ENCODE measurements at places on chromosomes 3 and 15.

GRCh38 chr15:83100097-83100646, 7.3 kb upstream of the TM6SF1 start:
- DNase-seq, result no peak

- DNase-seq, result no peak
Measured at GRCh38 chr3:156509189-156510174, 45.4 kb downstream of the SSR3 start.

GRCh38 chr3:71194785-71195184, 388.7 kb downstream of the FOXP1 start:
- no peak for DNase-seq

GRCh38 chr3:189369636-189370035, 197.9 kb downstream of the TPRG1 start:
- DNase-seq, result no peak

DNA sequence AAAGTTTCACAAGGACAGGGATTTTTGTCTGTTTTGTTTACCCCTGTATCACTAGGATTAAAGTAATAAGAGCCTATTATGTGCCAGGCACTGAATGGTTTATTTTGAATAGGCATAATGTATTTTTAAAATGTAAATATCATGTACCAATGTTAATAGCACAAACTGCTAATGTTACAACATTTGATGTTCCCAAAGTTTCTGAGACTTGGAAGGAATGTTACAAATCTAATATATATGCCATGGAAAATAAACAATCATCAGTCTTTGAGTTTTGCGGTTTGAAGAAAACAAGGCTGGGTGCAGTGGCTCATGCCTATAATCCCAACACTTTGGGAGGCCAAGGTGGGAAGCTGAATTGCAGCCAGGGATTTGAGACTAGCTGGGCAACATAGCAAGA, 159.4 kb downstream of the CDIN1 start:
- DNase-seq, result no peak

DNA sequence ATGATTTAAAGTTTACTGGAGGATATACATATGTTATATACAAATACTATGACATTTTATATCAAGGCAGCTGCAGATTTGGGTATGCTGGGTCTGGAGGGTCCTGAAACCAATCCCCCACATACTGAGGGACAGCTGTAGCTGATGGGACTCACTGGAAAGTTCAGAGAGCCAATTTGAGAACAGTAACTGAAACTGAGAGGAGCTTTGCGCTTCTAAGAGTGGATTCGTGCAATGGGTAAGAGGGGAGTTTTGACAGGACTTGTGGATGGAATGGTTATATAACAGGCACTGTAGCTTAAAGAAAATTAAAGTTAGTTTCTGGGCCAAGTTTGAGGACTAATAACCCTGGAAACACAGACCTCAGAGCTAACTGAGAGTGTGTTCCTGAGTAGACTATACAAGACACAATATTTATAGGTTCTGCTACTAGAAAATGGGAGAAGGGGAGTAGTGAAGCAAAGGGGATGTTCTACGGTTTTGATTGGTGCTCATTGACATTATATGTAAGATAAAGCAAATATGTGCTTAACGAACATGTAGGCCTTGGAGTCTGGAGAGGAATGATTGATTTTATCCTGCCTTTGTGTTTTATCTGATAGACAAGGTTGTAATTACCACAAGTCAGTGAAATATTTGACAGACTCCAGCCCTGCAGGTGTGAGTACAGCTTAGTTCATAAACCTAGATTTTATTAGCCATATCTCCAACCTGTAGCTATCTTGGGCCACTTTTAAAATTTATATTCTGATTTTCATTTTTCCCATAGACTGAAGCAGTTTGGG, 4.8 kb upstream of the ZMAT3 start:
- DNase-seq, result no peak

DNA sequence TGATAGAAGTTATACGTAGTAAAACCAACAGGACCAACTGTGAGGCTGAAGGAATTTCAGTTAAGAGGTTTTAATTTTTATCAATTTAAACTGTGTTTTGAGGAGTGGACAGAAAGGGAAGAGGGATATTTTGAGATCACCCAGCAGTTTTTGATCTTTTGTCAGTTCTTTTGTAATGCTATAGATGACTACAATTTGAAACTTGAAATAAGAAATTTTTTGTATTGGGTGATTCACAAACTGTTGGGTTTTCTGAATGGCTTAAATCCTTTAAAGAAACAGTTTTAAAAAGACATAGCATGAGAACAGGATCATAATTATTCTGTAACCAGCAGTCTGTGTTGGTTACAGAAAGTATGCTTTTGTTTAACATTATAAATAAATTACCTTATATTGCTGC, 67.4 kb downstream of the TCF12 start:
- DNase-seq, result no peak

DNA sequence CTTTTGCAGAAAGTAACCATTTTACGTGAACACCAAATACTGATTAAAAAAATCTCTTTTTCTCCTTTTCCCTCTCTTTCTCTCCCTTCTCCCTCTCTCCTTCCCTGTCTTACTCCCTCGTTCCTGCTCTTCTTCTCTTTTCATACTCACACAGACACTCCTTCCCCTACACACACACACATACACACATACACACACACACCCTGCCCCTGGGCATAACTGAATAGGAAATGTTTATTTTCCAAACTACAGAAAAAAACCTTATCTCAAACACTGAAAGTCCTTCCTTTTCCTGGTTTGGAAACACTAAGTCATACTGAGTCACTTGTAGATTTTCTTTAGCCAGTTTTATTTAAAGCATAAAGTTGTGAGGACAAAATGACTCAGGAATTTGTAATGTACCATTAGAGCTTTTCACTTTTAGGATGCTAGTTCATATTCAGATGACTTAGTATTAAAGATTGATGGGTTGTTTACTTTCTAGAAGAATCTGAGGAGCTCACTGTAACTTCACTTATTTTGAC, 62.4 kb downstream of the MBNL1 start:
- no peak for DNase-seq

DNA sequence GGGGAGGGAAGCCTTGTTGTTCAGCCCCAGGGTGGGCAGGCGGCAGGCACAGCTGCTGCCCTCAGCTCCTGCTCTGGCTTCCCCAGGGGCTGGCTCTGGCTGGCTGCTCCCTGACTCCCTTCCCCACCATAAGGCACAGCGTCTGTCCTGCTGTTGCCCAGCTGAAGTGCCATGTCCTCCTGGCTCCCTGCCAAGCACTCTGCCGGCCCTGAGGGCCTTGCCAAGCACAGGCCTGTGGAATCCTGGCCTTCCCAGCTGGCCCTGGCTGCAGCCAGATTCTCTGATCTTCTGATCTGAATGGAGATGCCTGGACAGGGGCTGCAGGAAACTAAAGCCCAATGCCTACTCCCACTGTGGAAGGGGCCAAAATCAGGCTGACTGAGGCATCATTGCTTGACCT, 1.1 kb downstream of the IQCF6 start:
- DNase-seq, result no peak

GRCh38 chr15:31554261-31554660, 227.6 kb downstream of the KLF13 start:
- DNase-seq, result no peak

DNA sequence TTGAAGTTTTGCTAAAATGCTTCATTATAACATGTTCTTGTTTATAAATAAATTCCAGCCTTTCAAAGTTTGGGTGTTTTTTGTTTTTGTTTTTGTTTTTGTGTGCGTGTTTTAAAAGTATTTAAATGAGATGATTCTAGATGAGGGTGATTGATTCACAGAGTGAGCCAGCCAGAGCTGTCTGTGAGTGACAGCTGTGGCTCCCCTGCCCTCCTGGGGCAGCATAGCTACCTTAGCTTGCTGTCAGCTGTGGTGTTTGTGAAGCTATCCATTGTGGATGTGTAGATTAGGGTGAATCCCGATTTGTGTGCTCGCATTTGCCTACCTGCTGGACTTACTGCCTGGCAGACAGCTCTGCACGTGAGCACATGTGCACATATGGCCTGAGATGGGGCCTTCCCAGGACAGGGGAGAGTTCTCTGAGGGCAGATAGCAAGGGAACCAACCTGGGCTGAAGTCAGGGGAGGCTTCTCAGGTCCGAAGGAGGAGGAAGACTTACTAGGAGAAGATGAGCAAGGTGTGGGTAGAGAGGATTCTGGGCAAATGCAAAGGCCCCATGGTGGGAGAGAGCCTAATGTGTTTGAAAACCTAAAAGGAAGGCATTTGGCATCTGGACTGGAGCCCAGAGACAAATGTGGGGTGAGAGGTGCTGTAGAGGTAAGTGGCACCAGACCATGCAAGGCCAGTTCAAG, 124.2 kb downstream of the EEFSEC start:
- no peak for DNase-seq

DNA sequence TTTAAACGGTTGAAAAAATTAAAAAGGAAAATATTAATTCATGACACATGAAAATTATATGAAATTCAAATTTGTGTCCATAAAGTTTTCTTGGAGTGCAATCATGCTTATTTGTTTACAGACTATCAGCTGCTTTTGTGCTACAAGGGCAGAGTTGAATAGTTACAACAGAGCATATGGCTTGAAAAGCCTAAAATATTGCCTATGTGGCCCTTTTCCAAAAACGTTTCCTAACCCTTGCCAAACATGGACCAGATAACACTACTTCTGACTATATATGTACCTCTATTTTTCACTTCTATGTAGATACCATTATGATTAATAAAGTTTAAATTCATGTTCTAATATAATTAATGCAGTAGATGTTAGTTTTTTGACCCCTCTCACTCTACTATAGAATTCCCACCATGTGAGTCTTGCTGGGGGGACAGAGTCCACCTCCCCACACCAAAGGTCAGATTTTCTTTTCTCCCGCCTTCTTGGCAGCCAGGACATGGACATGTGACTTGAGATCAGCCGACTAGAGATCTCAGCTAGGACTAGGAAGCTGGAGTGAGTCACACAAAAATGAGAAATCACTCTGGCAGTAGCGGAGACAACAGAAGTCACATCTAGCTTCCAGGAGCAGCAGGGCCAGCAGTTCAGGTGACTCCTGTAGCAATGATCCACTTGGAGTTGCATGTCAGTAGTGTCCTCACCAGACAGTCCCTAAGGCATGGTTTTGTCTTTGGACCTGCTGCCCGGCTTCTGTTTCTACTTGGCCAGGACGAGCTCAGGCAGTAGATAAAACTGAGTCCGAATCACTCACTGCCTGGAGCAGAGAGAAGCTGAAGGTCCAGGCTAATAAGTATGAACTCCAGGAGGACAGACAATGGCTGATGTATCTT, 22.4 kb downstream of the CIAO2A start:
- no peak for DNase-seq

DNA sequence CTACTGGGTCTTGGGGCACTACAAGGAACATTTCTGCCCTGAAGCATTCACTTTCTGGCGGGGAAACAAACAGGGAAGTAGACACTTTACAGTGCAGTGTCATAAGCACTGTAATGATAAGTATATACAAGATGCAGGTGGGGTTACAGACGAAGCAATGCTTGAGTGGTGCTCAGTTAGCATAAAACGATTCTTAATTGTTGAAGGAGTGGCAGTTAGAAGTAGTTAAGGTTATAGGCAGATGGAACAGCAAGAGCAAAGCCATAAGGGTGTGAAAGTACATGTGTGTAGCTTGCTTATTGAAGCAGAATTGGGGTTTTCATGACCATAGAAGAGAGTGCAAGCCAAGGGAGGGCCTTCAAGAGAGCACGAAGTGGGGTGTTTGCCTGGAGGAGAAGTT, 46.2 kb downstream of the SLC25A26 start:
- no peak for DNase-seq

DNA sequence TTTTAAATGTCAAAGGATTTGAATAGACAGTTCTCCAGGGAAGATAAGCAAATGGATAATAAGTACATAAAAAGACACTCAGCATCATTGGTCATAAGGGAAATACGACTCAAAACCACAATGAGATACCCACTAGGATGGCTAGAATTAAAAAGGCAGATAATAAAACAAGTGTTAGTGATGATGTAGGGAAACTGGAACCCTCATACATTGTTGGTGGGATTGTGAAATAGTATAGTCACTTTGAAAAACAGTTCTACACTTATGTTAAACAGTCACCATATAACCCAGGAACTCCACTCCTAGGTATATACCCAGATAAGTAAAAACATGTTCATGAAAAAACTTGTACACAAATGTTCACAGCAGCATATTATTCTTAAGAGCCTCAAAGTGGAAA, 72.5 kb downstream of the GPR156 start:
- no peak for DNase-seq

DNA sequence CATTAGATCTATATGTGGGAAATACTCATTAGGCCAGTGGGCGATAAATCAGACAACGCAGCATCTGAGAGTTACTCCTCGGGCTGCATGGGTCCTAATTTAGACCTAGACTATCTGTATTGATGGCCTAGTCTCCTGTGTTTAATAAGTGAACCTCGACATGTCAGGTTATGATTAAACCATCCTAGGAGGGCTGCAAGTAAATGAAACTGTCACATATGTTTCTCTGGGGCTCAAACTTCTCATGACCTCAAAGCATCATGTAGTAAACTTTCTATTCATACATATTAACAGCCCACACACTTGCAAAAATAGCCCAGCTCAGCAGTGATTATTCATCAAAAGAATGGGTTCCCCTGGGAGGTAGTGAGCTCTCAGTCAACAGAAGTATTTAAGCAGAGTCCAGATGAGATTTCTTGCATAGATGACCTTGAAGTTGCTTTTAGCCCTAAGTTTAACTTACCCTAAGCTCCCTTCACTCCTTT, 51.6 kb downstream of the RAB11A start:
- DNase-seq, result no peak

GRCh38 chr3:72152551-72153476, 367.9 kb upstream of the PROK2 start:
- no peak for DNase-seq

GRCh38 chr15:82832601-82833361, 23.4 kb downstream of the WHAMM start:
- DNase-seq, result peak; percentile 26

DNA sequence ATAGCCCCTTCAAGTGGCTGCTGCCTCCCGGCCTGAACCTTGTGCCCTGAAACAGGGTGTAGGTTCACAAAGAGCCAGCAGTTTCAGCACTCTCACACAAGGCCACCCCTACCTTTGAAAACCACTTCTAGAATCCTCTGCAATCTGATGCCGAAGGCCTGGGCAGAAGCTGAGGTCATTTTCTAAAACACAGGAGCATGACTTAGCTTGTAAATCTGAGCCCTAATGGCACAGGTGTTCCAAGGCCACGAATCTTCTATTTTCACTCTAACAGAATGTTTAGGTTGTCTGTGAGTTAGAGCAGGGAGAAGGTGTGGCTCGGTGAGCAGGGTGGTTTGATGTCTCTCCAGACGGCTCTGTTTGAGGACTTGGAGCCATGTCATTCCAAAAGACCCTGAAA, 62.3 kb downstream of the SYNM start:
- no peak for DNase-seq

DNA sequence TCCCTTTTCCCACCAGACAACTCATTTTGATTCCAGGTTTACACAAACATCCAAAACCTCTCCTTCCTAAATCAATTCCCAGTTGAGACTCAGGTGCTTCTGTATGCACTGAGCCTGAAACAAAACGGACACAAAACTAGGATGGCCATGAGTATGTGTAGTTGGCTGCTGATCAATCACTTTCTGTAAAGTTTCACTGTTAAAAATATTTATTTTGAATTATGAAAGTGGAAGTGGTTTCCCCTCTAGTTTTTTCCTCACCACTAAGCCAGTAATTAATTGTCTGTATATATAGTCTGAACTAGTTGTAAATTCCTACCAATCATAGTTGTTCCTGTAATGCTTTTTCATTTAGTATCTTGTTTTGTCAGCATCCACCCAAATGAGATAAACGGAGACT, 51.7 kb upstream of the TSPAN3 start:
- no peak for DNase-seq

- DNase-seq, result no peak
Measured at GRCh38 chr3:40862946-40863345, 336.4 kb upstream of the CTNNB1 start.

Measured in stimulated activated CD4-positive, alpha-beta T cell treated with anti-CD3 and anti-CD28 coated beads, Interleukin-2, amount 100 ng/mL, for 4 hours (primary cell).